CD8-positive, alpha-beta memory T cell (primary cell): ENCODE measurements at places on chromosomes 7 and 10. TPM values are rescaled to one million over a fixed set of nuclear protein-coding genes. Genes with fewer than 3 reads are reported as not detected.

DNA sequence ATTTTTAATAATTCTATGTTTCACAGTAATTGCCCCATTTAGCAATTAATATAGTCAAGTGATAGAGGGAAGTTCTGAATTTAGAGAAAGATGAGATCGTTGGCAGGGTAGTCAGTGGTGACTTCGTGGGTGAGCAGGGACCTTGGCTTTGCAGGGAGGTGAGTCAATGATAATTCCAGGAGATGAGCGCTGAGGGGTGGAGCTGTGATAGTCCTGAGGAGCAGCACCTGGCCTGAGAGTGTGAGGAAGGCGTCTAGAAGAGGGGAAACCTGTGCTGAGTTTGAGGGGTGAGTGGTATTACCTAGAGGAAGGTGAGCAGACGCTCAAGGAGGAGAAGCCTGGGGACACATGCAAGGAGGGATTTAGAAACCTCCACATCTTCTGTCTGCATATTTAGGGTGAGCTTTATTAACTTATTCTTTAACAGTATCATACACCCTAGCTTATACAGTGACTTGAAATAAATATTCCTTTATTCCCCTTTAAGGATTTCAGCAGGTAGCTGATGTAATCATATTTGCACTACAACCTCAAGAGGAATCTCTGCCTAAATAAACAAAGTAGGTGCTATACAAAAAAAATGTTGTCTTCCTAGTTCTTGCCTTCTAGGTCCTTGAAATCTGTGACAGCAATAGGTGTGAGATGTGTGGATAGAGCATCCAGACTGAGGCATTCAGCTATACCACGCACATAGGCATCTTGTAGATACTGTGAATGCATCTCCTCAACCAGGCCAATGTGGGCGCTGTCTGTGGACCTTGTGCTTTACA is 2.1 kb upstream of the TRIL start:
- no peak overlapping the region for H3K27ac ChIP-seq
- DNase-seq: no peak
- H3K4me1 ChIP-seq: no peaks in the 10 kb centered on the region
- peaks cover 11% of the 10 kb centered on the region for H3K27me3 ChIP-seq
- H3K4me3 ChIP-seq: no peak overlapping the region

DNA sequence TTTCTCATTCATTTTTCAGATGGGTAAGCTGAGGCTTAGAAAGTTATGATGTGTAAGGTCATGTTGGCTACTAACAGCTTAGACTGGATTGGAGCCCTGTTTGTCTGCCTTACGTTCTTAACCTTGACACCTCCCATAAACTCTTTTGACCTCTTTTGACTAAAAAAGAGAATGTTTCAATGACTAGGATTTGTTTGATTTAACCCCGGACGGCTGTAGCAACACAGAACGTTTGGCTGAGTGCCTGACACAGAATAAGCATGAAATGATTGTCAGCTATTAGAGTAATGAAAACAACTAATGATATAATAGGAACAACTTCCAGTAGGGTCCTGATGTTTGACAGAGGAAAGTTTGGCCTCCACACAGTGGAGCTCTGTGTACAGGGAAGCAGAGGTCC is 83.3 kb upstream of the PDZD8 start:
- H3K4me3 ChIP-seq: no peak overlapping the region
- H3K27ac ChIP-seq: no peak overlapping the region
- no peak for DNase-seq

DNA sequence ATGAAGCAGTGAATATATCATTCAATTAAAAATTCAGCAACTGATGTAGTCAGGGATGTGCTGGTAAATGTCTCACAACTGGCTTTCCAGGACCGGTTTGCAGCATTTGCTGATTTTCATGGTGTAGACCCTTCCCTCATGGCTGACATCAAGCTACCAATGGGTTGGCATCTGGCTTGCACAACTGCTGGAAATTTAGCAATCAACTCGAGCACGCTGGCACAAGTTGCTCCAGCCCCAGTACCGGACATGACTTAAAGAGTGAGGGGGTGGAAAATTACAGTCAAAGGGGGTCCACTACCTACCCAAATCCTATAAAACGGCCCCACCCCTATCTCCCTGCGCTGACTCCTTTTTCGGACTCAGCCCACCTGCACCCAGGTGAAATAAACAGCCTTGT is 198.4 kb upstream of the NRP1 start:
- no peaks in the 10 kb centered on the region for H3K4me1 ChIP-seq
- no peak overlapping the region for H3K27ac ChIP-seq
- H3K27me3 ChIP-seq: no peaks in the 10 kb centered on the region
- DNase-seq: no peak
- H3K4me3 ChIP-seq: no peak overlapping the region

The OR6B1 gene
- total RNA-seq: not detected

The TMEM178B gene
- total RNA-seq: 1.1 TPM
